Caudate nucleus (tissue), 63 donors: ENCODE measurements at places on chromosomes 6 and 20.
A peak's percentile ranks its signal among the peaks of the same experiment; 100 is the strongest.

DNA sequence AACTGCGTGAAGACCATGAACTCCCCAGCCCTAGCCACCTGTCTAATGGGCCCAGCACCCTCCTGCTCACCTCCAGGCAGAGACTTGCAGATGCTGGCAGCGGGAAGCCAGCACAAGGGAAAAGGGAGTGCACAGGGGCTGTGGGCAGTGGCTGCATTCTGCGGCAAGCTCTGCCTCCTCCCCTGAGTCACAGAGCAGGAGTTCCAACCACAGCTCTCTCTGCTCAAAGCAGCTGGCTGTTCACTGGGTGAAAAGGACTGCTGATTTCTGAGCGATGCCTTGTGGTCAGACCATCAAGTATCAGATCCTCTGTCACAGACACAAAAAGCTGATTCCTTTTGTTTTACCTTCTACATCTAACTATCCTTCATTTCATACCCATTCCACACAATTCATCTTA lies 10.5 kb downstream of the NKX2-2 start:
- no peak for DNase-seq

GRCh38 chr20:12984069-12984765 lies 24.6 kb upstream of the SPTLC3 start:
- no peak for DNase-seq

GRCh38 chr6:169265486-169266131 lies 12.0 kb upstream of the THBS2 start:
- no peak for DNase-seq

DNA sequence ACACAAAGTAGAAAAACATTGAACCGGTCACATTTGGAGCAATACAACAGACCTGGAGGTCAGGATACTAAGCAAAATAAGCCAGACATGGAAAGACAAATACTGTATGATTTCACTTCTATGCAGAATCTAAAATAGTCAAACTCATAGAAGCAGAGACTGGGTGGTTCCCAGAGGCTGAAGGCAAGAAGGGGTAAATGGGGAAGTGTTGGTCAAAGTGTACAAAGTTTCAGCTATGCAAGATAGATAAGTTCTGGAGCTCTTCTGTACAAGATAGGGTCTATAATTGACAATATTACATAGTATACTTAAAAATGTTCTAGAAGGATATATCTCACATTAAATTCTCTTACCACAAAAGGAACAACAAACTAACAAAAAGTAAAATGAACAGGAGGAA lies 70.3 kb downstream of the TMEM244 start:
- DNase-seq, result no peak

GRCh38 chr6:25057111-25057905 lies 121.5 kb upstream of the RIPOR2 start:
- no peak for DNase-seq

DNA sequence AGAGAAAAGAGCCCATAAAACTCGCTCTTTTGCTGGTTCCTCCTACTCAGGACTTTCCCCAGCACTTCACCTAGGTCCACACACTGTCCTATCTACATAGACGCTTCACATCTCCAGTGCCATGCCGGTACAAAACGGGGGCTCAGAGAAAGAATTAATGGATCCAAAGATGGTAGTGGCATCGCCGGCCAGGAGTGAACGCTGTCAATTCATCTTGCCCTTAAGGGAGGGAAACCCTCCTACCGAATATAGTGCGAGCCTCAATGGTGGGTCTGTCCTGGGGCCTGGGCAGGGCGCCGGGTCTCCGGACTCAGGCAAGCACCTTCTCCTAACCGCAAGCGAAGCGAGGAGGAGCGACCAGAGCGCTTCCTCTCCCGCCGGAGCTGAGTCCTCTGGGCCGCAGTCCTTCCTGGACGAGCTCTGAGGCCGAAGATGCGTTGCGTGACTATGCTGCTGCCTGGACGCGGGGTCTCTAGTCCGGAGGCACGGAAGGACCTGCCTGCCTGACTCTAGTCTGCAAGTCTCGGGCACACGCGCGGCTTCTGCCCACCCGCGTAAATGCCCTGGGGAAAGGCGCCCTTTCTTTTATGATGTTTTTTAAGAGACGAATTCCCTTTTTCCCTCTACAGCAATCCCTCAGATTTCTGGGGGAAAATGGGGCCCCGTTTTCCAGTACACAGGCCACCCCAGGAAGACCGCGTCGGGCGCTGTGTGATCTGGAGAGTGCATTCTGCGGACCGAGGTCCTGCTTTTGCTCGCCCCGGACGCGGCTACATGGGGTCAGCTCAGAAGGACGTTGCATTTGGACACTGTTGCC lies 100.1 kb upstream of the PRDM1 start:
- no peak for DNase-seq

- DNase-seq, result no peak
These were observed 71.2 kb upstream of the EMILIN3 start for GRCh38 chr20:41437836-41438235.

DNA sequence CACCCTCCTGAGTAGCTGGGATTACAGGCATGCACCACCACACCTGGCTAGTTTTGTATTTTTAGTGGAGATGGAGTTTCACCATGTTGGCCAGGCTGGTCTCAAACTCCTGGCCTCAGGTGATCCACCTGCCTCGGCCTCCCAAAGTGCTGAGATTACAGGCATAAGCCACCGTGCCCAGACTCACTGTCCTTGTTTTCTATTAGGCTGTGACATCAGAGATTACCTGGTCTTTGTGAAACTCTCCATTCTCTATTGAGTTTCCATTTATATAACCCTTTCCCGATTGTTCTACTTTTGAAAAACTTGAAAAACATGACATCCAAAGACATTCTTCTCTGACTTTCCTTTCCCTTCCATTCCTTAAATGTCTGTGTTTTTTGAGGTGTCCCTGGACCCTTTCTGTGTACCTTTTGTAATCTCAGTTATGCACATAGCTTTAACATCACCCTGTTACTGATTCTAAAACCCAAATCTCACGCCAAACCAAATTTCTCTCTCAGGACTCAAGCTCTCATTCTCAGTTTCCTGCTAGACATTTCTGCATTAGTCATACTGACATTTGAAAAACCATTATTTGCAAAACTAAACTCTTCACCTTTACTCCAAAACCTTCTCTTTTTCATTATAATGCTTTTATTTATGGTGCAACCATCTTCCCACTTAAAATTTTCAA lies 137.0 kb downstream of the KHDC1L start:
- DNase-seq, result no peak

- DNase-seq, result peak; percentile 41
These were observed 5.1 kb downstream of the KCNS1 start for GRCh38 chr20:45095805-45096238.

DNA sequence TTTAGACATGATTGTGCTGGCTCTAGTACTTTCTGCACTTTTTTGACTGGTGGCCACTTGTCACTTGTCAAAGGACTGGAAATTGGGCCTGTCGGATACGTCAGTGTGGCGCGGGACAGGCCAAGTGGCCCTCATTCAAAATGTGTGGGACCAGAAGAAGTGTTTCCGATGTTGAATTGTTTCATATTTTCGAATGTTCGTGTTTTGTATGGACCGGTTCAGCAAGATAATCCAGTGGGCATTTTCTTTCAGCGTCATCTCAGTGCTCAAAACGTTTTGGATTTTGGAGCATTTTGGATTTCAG lies 3.5 kb downstream of the KIF25 start:
- DNase-seq, result no peak

- no peak for DNase-seq
These were observed 1.8 kb downstream of the PLA2G7 start for GRCh38 chr6:46733341-46733801.

DNA sequence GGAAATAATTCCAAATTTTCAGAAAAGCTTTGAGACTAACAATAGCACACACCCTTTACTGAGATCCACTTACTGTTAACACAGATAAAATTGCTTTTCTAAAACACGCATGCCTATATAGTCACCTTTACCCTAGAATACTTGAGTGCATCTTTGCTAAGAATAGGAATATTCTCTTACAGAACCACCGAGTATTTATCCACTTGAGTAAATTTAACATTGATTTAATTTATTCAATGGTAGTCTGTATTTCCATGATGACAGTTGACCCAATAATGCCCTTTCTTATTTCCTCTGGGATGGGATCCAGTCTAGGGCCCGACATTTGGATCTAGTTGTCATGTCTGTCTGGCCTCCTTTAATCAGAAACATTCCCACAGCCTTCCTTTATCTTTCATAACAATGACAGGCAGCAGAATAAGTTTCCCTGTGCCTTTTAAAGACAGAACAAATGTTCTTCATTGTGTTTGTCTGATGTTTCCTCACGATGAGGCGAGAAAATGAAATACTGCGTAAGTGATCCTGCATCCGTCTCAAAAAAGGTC lies 56.6 kb upstream of the ERVFRD-1 start:
- no peak for DNase-seq

GRCh38 chr6:125828476-125829039 lies 37.8 kb downstream of the NCOA7 start:
- no peak for DNase-seq

- no peak for DNase-seq
These were observed 62.4 kb downstream of the TTI1 start for GRCh38 chr20:37970856-37971245.

DNA sequence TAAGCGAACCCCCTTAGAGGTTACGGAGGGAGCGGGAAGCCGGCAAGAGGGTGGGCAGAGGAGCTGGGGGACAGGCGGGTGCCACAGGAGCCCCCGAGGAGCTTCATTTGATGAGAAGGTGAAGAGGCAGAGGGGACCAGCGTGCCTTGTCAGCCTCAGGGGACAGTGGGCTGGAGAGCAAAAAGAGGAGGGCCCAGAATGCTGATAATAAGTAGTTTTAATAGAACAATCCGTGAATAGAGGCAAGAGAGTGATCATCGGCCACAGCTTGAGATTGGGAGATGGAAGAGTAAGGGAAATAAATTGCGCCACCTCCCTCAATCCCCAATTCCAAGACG lies 1.3 kb downstream of the COL19A1 start:
- no peak for DNase-seq

DNA sequence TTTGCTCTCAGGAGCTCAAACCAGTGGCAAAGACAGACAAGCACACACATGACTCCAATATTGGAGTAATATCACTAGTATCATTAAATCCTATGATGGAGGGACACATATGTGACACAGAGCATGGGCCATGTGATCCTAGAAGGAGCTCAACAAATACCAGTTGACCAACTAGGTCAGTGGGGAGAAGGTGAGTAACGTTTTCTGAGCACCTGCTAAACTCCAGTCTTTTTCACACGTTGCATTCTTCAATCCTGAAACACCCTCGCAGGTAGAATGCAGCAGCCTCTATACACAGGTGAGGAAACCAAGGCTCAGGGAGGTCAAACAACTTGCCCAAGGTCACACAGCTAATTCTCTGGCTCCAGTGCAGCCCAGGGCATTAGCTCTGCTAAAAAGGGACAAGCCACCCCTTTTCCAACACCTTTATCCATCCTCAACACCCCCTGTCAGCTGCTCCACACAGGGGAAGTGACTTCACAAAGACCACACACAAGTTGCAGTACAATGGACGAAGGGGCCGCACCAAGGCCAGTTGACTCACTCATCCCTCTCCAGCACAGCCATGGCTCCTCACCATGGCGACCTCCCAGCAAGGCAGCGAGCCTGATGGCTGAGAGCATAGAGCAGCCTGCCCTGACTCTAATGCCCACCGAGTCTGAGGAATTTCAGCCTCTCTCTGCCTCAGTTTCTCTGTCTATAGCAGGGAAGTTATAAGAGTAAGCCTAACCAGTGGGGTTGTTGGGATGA lies 4.4 kb downstream of the CAPN11 start:
- DNase-seq, result no peak

- DNase-seq, result no peak
These were observed 356 bp upstream of the IRAK1BP1 start for GRCh38 chr6:78867020-78867369.

- no peak for DNase-seq
These were observed 509.8 kb upstream of the JARID2 start for GRCh38 chr6:14735956-14736486.

DNA sequence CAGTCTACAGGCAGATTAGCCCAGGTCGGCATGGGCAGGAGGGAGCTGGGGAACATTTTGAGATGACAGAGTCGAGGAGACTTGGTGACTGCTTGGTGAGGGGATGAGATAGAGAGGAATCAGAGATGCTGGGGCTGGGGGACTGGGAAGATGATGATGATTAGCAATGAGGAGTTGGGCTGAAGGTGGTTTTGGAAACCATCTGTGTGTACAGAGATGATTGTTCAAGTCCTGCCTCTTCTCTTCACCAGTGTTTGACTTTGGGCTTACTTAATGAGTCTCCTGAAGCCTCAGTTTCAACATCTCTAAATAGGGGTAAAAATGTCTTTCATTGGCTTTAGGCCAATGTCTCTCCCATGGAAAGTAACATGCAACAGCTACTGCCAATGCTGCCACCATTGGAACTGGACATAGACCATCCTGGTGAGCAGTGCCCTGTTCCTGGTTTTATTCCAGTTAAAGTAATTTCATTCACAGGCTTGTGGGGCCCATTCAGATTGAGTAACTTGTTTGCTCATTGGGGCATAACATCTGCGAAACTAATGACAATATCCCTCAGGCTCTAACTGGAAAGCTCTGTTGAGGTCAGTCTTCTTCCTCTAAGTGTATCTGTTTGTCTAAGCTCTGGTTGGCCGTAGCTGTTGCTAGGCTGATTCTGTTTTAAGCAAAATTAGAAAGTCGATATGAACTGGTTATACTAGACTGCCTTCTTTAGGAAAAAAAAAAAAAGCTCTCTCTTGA lies 99.1 kb downstream of the ARMC2 start:
- DNase-seq, result no peak

- no peak for DNase-seq
These were observed 399.6 kb downstream of the NKAIN2 start for GRCh38 chr6:124203101-124203811.

DNA sequence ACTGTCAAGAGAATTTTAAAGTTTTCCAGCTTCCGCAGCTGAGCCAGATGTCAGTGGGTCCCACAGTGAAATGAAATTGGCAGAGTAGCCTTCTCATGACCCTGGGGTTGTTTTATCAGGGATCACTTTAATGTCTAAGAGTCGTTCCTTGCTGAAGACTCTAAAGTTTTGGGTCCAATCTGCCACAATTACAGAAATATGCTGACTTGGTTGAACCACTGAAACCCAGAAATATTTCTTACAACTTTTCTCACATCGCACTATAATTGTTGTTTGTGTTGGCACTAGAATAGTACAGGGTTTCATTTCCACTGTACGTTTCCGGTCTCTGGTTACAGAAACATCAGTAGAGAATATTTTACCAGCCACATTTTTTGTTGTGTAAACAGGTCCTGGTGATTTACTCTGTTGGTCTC lies 109.0 kb downstream of the HMGCLL1 start:
- no peak for DNase-seq

DNA sequence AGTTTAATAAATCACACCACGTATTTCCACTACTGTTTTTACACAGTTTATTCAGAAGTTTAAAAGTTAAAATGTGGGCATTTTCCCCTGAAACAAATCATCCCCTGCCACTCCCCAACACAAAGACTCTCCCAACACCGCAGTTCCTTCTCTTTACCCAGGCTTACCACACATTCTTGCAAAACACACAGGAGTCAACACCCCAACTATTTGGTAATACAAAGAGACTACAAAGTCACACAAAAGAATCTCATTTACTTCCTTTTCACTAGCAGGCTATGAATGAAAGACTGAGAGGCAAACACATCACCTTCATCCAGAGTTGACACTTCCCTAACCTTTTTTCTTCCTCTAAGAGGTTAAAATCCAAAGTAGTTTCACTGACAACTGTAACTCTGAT lies 51.1 kb downstream of the KCTD20 start:
- DNase-seq, result no peak
